A549 treated with Mapracorat at 1 μM for 4 hours (cell line): ENCODE measurements at places on chromosomes 12 and 14. TPM values are rescaled to one million over a fixed set of nuclear protein-coding genes. Genes with fewer than 3 reads are reported as not detected.

OASL gene
- 2.5 to 4.1 TPM (median 3.3 TPM) in 5 replicates for total RNA-seq

ARHGAP9 gene
- total RNA-seq: 0.19 to 0.83 TPM (median 0.35 TPM) in 5 replicates

PTHLH gene
- 13.1 to 16.4 TPM (median 15.4 TPM) in 5 replicates for total RNA-seq

C12orf43 gene
- 22.6 to 24.4 TPM (median 24.0 TPM) in 5 replicates for total RNA-seq

INSM2 gene
- 0.06 to 0.12 TPM (median 0.08 TPM) in 3 of 5 replicates, not detected in the others for total RNA-seq

GPRC5D gene
- not detected in 5 replicates for total RNA-seq

HNF1A gene
- total RNA-seq: 4.0 to 5.5 TPM (median 5.1 TPM) in 5 replicates

CATSPERB gene
- not detected in 5 replicates for total RNA-seq

RNASE9 gene
- total RNA-seq: not detected in 5 replicates

CABP1 gene
- total RNA-seq: 0.14 to 0.33 TPM (median 0.22 TPM) in 5 replicates

FOXN4 gene
- 0.15 to 0.20 TPM in 2 of 5 replicates, not detected in the others for total RNA-seq

TCHP gene
- total RNA-seq: 13.4 to 17.0 TPM (median 15.8 TPM) in 5 replicates

GLT1D1 gene
- total RNA-seq: not detected in 5 replicates

TEX52 gene
- total RNA-seq: not detected in 5 replicates

NPAS3 gene
- not detected in 5 replicates for total RNA-seq

RTL1 gene
- total RNA-seq: 0.15 to 0.33 TPM (median 0.24 TPM) in 5 replicates

GPR162 gene
- 0.23 to 0.53 TPM (median 0.45 TPM) in 5 replicates for total RNA-seq

SNW1 gene
- 57.3 to 71.8 TPM (median 69.6 TPM) in 5 replicates for total RNA-seq

TRHDE gene
- total RNA-seq: 0.02 to 0.24 TPM (median 0.09 TPM) in 5 replicates

TPPP2 gene
- total RNA-seq: not detected in 5 replicates

VRTN gene
- total RNA-seq: not detected in 5 replicates

SIX1 gene
- total RNA-seq: 5.6 to 8.1 TPM (median 6.8 TPM) in 5 replicates

GALC gene
- 10.2 to 13.8 TPM (median 12.8 TPM) in 5 replicates for total RNA-seq

KRT75 gene
- total RNA-seq: 0.07 to 0.14 TPM (median 0.10 TPM) in 4 of 5 replicates, not detected in the other

SLC5A8 gene
- total RNA-seq: not detected in 5 replicates

RNASE1 gene
- total RNA-seq: not detected in 5 replicates

SMOC1 gene
- 14.9 to 22.8 TPM (median 17.4 TPM) in 5 replicates for total RNA-seq

MAGOHB gene
- total RNA-seq: 42.7 to 63.5 TPM (median 50.5 TPM) in 5 replicates

ATXN2 gene
- 46.6 to 57.9 TPM (median 51.1 TPM) in 5 replicates for total RNA-seq

STON2 gene
- 1.3 to 1.8 TPM (median 1.5 TPM) in 5 replicates for total RNA-seq

B3GNT4 gene
- total RNA-seq: 0.45 to 0.96 TPM (median 0.77 TPM) in 5 replicates

OR4E2 gene
- not detected in 5 replicates for total RNA-seq

TMEM63C gene
- 2.6 to 4.5 TPM (median 3.6 TPM) in 5 replicates for total RNA-seq

PRB2 gene
- not detected in 5 replicates for total RNA-seq

A2M gene
- total RNA-seq: 0.03 to 0.08 TPM (median 0.08 TPM) in 3 of 5 replicates, not detected in the others

SPIC gene
- not detected in 5 replicates for total RNA-seq
